Vagina (tissue), 2 donors: ENCODE measurements at places on chromosomes 4 and X.

DNA sequence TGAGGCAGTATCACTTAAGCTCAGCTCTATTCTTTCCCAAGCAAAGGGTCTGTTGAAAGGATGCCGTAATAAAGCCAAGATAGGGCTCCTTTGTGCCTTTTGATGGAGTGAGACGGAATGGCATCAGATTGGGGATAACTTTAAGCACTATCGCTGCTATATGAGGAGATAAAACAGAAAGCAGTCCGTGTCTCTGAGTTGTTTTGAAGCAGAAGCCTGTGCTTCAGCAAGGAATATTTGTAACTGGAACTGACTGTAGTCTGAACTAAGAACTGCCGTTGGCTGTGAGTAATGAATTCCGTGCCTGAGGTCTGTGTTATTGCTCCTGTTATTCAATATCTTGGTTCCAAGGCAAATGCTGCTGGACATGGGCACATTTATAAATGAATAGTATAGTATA, 297.4 kb downstream of the ANKRD50 start:
- DNase-seq: no peak

DNA sequence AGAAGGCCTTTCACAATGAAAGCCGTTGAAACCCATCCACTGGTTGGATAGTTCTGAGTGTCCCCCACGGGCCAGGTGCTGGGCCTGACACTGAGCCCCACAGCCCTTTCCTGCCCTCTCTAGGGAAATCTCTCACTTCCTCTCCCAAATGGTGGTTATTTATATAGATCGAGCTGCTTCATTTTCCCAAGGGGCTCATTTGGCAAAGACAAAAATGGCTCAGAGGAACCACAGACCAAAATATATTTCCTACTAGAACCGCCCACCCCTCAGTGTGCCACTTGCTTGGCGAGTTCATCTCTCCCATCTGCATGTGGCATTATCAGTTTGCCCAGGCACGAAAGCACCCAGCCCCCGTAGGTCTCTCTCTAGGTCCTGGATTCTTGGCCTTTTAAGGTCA, 53.3 kb upstream of the STIM2 start:
- no peak for DNase-seq

GRCh38 chr4:145011636-145012035, 86.4 kb downstream of the ANAPC10 start:
- DNase-seq: no peak

DNA sequence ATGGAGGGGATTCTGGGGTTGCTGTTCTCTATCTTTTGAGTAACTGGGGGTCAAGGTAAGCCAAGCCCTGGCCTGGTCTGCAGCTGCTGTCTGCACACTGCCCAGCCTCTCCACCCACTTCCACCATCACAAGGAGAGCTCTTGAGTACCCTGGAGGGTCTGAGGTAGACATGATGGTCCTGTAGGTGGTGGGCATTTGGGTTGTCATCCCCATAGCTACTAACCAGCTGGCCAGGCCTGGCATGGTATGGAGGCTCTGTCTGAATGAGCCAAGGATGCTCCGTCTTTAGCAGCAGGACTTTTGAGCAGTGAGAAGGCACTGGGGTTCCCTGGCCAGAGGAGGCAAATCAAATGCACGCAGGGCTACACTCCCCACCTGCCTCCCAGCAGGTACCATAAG, 82.7 kb downstream of the NHSL2 start:
- peak; percentile 67 for DNase-seq

DNA sequence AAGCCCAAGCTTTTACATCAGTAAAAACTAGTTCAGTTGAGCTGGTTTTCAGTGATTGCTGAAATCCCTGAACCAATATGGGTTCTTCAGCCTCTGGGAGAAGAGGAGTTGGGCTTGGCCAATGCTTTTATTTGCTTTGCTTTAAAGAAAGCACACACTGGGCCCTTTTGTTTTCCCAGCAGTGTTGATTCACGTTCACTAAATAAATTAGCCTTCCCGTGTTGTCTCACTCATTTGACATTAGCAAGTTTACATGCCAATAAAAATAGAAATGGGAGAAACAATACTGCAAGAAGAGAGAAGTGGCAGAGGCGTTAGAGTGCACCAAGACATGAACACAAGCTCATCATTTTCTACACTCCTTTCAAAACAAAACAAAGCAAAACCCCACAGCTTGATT, 136.2 kb downstream of the SHROOM3 start:
- DNase-seq: no peak

- no peak for DNase-seq
These were observed 217.7 kb upstream of the CENPE start for GRCh38 chr4:103415801-103416200.

GRCh38 chr4:120850018-120850599, 72.4 kb downstream of the PRDM5 start:
- no peak for DNase-seq

DNA sequence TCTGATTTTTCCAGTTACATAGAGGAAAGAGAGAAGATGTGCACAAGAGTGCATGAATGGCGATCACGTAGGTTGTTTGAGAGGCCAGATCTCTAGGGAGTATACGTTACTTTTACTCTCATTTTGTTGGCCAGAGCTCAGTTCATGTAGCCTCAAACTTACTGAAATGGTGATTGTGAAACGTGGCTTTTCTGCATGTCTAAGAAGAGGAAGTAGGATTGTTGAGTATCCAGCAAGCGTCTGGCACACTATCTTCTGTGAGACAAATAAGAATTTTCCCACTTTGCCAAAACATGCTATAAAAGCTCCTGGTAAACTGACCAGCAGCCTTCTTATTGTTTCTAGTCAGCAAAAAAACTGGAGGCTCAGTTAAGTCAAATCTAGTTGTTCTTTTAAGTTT, 264.5 kb upstream of the EMCN start:
- no peak for DNase-seq

DNA sequence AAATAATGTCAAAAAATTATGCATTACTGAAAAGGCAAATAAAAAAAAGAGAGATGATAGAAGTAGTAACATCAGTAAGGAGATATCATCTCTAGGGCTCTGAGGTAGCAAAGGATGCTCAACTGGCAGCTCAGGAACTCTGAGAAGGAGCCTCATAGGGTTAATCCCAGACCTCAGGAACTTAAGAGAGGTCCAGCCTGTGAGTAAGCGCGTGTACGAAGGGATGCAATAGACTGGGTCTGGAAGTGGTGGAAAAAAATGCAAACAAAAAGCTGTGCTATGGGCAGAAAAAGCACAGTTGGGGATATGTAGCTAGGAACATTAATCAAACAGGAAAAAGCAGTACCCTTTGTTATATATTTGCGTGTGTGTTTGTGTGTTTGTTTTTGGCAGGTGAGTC, 282.0 kb downstream of the GALNTL6 start:
- no peak for DNase-seq

GRCh38 chrX:51614353-51615012, 4.2 kb downstream of the CENPVL3 start:
- no peak for DNase-seq

DNA sequence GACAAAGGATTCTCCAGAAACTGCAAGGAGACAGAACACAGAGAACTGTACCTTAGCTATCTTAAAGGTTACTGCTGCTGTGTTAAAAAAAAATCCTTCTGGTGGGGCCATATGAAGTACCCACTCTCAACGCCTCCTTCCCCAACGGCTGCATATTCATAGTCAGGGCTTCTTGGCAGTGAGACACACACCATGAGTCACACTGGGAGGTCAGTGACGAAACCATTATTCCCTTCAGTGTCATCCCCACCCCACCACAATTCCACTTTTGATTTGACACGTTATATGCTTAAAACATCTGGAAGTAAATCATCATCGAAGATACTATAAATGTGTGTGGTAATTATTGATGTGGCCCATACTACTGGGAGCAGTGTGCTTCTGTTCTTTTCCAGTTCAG, 271.5 kb downstream of the LDB2 start:
- no peak for DNase-seq

GRCh38 chrX:11837437-11837836, 79.4 kb downstream of the MSL3 start:
- no peak for DNase-seq

DNA sequence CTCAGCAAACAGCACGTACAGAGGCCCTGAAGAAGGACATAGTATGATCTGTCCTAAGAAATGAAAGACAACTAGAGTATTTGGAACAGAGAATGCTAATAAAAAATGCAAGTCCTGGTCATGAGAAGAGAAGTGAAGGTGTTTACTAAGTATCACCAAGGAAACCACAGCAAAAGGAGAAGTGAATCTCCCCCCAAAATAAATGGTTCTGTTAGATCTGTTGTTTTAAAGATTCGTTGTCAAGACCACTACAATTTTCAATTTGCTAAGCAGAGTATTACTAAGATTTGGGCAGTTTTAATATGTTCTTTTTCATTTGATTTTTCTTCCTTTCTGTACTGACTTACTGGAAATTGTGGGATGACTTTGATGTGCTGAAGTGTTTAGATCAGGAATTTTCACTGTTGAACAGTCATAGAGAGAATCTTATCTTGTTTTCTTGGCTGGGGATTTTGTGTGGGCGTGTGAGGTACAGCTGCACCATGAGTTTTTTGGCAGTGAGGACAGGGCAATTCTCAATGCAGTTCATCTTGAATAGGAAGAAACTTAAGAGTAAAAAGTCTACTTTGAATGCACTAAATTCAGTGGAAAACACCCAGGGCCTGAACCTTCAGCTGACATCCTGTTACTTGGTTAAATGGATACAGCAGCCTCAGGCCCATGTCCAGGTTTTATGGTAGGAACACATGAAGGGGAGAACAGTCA, 132.2 kb downstream of the STIM2 start:
- no peak for DNase-seq

- no peak for DNase-seq
These were observed 468.2 kb upstream of the DIPK2B start for GRCh38 chrX:45668686-45669443.

DNA sequence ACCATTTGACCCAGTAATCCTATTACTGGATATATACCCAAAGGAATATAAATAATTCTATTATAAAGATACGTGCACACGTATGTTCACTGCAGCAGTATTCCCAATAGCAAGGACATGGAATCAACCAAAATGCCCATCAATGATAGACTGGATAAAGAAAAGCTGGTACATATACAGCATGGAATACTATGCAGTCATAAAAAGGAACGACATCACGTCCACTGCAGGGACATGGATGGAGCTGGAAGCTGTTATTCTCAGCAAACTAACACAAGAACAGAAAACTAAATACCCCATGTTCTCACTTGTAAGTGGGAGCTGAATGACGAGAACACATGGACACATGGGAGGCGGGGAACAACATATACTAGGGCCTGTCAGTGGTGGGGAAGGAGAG, 69.7 kb downstream of the PHF8 start:
- DNase-seq: no peak

GRCh38 chr4:148090029-148090428, 352.2 kb downstream of the NR3C2 start:
- DNase-seq: no peak

DNA sequence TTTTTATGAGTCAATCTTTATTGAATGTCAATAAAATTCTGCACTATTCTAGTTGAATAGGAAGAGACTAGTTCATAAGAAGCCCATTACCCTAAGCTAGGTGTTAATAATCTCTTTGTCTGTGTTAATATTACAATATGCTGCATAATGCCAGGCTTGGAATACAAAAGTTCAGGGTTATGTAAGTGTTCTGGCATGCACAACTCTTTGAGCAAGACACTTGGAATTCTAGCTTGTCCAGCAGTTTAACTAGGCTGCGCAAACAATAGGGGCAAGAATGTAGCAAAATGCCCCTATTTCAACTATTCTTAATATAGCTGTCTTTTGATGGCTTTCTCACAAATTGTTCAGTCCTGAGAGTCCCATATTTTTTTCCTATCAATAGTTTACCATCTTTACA, 31.3 kb upstream of the ETNPPL start:
- DNase-seq: no peak

DNA sequence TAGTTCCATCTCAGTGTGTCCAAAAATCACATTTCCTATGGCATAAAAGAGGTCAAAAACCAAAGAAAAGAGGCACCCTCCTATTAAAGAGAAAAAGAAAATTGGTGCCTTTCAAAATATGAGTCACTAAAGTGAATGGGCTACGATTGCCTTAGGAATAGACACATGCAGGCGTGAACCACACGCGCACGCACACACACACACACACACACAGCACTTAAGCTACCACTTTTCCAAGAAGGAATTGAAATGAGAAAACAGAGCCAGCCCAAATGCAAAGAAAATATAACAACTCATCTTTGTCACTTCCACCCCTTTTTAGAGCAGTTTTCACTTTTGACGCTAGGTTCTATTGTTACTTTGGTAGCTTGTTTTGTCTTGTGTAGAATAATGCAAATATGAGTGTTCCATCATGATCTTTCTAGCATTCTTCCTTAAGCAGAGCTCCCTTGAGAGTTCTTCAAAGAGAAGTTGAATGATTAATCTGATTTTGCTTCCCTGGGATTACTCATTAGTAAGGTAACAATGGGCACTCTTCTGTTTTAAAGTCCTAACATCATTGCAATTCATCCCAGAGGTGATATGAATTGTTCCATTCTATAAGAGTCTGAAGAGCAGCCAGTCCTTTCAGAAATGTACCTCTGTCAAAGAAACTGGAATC, 239.2 kb upstream of the GNPDA2 start:
- no peak for DNase-seq

DNA sequence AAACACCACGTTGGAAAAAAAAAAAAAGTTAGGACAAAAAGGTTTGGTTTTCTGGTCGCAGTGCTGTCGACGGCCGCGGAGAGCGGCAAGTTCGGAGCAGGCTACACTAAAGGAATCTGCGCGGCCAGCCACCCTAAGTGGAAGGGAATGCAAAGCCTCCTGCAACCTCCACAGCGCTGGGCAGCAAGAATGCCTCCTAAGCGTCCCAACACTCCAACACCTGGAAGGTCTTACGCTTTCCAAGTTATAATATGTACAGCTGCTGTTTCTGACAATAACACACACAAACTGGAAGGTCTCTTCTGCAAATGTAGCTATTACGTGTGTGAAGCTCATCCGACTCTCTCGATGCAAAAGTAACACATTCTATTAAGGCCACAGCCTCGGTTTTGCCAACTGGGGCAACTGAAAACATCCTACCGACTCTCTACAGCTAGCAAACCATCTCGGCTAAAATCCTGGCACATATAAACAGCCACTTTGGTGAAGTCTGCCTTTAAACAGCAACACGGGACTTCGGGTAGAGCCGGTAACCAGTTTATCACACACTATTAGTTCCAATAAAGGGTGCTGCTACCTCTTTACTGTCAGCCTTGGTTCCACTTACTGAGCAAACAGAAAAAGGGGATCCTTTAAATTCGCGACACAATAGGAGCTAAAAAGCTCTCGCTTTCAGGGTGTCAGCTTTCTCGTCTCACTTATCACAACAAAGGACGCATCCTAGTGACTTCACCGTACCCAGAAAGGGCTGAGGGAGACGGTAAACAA, 895 bp downstream of the SMIM14 start:
- no peak for DNase-seq

- DNase-seq: no peak
These were observed 54.4 kb downstream of the PCDH19 start for GRCh38 chrX:100355680-100356079.

DNA sequence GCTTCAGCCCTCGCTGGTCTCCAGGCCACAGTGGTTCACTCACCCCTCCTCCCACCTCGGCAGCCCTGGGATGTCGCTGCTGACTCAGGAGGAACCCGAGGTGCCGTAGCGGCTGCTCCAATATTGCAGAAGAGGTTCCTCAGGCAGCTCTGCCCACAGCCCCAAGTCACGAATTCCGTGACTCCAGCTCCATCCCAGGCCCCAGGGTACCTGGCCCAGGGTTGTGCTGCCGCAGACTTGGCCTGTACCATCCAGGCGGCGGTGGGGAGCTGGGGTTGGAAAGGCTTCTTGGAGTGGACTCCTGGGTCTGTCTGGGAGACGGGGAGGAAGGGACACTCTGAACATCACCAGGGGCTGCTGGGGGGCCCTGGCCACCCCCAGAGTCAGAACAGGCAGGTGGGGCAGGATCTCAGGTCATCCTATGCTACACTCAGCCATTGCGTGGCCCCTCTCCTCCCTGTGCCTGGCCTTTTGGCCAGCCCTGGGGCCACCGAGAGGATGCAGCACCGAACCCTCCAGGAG, 728 bp upstream of the HGFAC start:
- DNase-seq: no peak
